ENCODE measurements at places on chromosomes 12 and 14. TPM values are rescaled to one million over a fixed set of nuclear protein-coding genes. Genes with fewer than 3 reads are reported as not detected.

DNA sequence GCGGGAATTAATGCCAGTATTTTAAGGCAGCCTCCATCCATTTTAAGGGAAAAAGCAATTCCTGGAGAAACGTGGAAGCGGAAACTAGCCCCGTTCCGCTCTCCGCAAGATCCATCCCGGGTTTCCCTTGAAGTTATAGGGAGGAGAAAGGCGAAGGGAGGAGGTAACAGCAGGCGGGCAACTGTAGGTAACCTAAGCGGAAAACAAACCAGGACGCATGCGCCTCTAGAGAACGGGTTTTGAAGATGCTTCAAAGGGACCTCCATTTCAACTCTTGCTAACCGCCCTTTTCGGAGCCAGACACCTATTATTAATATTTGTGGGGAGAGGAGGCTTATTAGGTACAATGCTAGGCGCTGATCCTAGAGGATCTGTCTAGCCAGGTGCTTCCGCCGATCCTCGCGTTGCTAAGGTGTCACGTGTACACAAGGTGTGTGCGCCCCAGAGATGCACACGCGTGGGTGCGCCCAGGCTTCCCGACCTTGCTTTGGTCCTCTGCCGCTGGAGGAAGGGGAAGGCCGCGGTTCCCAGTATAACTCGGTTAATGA lies 6.2 kb downstream of the TBX5 start:
- DNase-seq, result no peak

DNA sequence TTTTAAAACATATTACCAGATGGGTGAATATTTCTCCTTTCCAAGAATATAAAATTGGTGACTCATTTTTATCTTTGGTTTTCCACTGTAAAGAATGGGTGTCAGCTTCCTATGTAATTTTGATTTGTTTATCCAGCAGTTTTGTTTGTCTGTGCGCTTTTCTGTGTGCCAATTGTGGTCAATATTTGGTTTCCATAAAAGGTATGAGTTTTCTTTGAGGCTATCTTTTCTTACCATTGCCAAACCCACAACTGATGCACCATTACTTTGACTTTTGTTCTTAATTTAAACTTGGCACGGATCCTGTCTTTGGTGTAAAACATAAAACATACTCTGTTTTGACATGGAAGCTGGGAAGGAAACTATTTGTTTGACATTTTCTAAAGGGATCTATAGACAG lies 78.8 kb upstream of the NAV3 start:
- no peak for DNase-seq

- no peak for DNase-seq
Observed at GRCh38 chr12:125193376-125194152, 128.3 kb downstream of the AACS start.

NUDT4 gene
- total RNA-seq, result 93.9 TPM

LRFN5 gene
- total RNA-seq, result not detected

OSBPL8 gene
- total RNA-seq, result 87.9 TPM

Data from activated T-helper 2 cell treated with anti-CD3 and anti-CD28 coated beads, Interferon-gamma antibody, Interleukin-2, Interleukin-4, amounts not matched to agents 10 μg/mL and 5 μg/mL and 100 μg/mL, durations not matched to agents 14 hours and 24 hours and 36 hours (primary cell).